H1 (cell line): ENCODE measurements at places on chromosomes 13 and 19. TPM values are rescaled to one million over a fixed set of nuclear protein-coding genes. Genes with fewer than 3 reads are reported as not detected.

VAV1 gene
- total RNA-seq = 0.21 and 0.22 TPM in 2 replicates

NKG7 gene
- total RNA-seq = not detected in 2 replicates

CRB3 gene
- total RNA-seq = 21.1 and 24.6 TPM in 2 replicates

ZNF729 gene
- not detected in 2 replicates for total RNA-seq

ZNF540 gene
- 0.17 and 0.21 TPM in 2 replicates for total RNA-seq

- H3K27ac ChIP-seq = no peak overlapping the region
- peak overlapping the region; percentile 58 for H3K4me3 ChIP-seq
- no peak for DNase-seq
- H3K4me1 ChIP-seq = peaks cover 14% of the 10 kb centered on the region
Measured at GRCh38 chr13:98144027-98144741, 1.3 kb downstream of the FARP1 start.

- no peak overlapping the region for H3K27ac ChIP-seq
- DNase-seq = no peak
- no peaks in the 10 kb centered on the region for H3K27me3 ChIP-seq
- no peaks in the 10 kb centered on the region for H3K36me3 ChIP-seq
- no peak overlapping the region for H3K4me3 ChIP-seq
- H3K4me1 ChIP-seq = no peaks in the 10 kb centered on the region
Measured at GRCh38 chr13:51905787-51906186, 44.0 kb downstream of the CCDC70 start.

GRCh38 chr13:110444226-110444653, 117.3 kb downstream of the RAB20 start:
- no peaks in the 10 kb centered on the region for H3K4me1 ChIP-seq
- H3K4me3 ChIP-seq = no peak overlapping the region
- DNase-seq = no peak

DNA sequence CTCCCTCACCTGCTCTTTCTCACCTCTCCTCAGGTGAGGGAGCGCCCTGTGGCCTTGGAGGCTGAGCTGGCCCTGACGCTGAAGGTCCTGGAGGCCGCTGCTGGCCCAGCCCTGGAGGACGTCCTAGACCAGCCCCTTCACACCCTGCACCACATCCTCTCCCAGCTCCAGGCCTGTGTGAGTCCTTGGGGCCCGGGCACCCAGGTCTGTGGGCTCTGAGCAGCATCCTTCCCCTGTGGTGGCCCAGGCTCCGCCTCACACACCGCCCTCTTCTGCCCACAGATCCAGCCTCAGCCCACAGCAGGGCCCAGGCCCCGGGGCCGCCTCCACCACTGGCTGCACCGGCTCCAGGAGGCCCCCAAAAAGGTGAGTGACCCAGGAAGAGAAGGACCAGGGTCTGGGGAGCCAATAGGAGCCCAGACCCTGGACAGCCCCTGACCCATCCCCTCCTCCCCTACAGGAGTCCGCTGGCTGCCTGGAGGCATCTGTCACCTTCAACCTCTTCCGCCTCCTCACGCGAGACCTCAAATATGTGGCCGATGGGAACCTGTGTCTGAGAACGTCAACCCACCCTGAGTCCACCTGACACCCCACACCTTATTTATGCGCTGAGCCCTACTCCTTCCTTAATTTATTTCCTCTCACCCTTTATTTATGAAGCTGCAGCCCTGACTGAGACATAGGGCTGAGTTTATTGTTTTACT, 1.9 kb downstream of the IFNL1 start:
- no peaks in the 10 kb centered on the region for H3K4me1 ChIP-seq
- no peak overlapping the region for H3K4me3 ChIP-seq
- DNase-seq = no peak
- H3K36me3 ChIP-seq = no peaks in the 10 kb centered on the region

DNA sequence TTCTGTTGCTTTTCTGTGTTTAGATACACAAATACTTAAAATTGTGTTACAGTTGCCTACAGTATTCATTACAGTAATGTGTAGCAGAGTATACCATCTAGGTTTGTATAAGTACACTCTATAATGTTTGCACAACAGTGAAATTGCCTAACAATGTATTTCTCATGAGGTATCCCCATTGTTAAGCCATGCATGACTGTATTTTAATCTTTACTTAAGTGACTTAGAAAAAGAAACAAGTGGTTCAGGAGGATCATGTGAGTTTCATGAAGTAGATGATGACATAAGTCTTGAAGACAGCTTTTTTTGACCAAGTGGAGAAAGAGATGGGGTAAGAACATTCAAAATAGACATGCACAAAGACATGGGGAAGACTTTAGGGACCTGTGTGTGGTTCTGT, 8.4 kb upstream of the KCTD4 start:
- H3K4me1 ChIP-seq = no peaks in the 10 kb centered on the region
- no peak overlapping the region for H3K4me3 ChIP-seq

GRCh38 chr13:80363890-80364503, 23.1 kb upstream of the SPRY2 start:
- DNase-seq = no peak
- no peaks in the 10 kb centered on the region for H3K27me3 ChIP-seq
- peaks cover 3% of the 10 kb centered on the region for H3K4me1 ChIP-seq
- H3K36me3 ChIP-seq = no peaks in the 10 kb centered on the region
- no peak overlapping the region for H3K4me3 ChIP-seq
- H3K27ac ChIP-seq = no peak overlapping the region

GRCh38 chr13:50366488-50367174, 351.4 kb downstream of the KCNRG start:
- H3K4me1 ChIP-seq = no peaks in the 10 kb centered on the region
- no peaks in the 10 kb centered on the region for H3K27me3 ChIP-seq
- DNase-seq = no peak
- H3K27ac ChIP-seq = no peak overlapping the region
- H3K4me3 ChIP-seq = no peak overlapping the region
- no peaks in the 10 kb centered on the region for H3K36me3 ChIP-seq

- no peaks in the 10 kb centered on the region; the same call in 1 of the 2 replicates for H3K36me3 ChIP-seq
- DNase-seq = no peak
- H3K27ac ChIP-seq = no peak overlapping the region
- no peak overlapping the region for H3K4me3 ChIP-seq
Measured at GRCh38 chr13:62997038-62997599, 1581.5 kb upstream of the PCDH20 start.

DNA sequence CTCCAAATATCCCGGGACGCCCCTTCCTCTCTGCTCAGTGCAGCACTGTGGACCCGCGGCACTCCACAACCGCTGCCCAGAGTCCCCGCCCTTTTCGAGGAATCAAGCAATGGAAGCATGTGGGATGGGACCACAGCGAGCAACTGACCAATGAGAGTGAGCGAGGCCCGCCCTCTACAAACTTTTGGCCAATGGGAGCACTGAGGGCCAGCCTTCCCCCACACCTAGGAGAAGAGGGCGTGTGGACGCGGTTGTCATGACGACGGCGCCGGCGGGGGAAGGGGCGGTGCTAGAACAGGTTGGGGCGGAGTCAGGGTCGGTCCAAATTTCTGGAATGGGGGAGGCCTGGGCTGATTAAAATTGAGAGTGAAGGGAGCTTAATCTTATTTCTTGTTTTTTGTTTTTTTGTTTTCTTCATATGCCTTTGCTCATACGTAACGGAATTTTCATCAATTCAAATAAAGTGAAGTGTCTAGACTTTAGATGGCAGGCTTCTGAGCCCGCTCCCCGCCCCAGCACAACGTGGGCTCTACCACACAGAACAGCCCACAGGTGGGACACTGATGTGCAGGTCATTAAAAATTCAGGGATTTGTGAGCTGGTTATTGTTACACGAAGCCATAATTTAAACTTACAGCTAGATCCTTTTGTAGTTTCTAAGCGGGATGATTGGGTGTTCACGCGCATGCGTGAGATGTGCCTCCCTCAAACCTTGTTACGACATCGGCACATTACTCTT, at the start of gene DNAAF3:
DNAAF3 (minus strand) TSS at position 84 of the 739 bp plus-strand sequence. CDS start 200 bp downstream, outside the sequence.
- H3K4me1 ChIP-seq = peaks cover 4% of the 10 kb centered on the region
- H3K27ac ChIP-seq = peak within 1 kb of the TSS; percentile 85
- peak; percentile 98 for DNase-seq
- H3K27me3 ChIP-seq = peaks cover 31% of the 10 kb centered on the region

- H3K36me3 ChIP-seq = no peaks in the 10 kb centered on the region
- DNase-seq = no peak
- peaks cover 9% of the 10 kb centered on the region; the same call in 1 of the 2 replicates for H3K4me1 ChIP-seq
Measured at GRCh38 chr13:110306960-110307766, at the start of the genes COL4A1 and COL4A2. COL4A1 (minus strand) TSS chr13:110307157; CDS start chr13:110307027, 130 bp downstream. COL4A2 (plus strand) TSS chr13:110307284; CDS start chr13:110307904, 620 bp downstream.

- no peak for DNase-seq
- H3K27ac ChIP-seq = no peak overlapping the region
- H3K4me3 ChIP-seq = no peak overlapping the region
- H3K4me1 ChIP-seq = no peaks in the 10 kb centered on the region
- no peaks in the 10 kb centered on the region for H3K27me3 ChIP-seq
Measured at GRCh38 chr13:84296401-84296800, 414.1 kb upstream of the SLITRK1 start.

DNA sequence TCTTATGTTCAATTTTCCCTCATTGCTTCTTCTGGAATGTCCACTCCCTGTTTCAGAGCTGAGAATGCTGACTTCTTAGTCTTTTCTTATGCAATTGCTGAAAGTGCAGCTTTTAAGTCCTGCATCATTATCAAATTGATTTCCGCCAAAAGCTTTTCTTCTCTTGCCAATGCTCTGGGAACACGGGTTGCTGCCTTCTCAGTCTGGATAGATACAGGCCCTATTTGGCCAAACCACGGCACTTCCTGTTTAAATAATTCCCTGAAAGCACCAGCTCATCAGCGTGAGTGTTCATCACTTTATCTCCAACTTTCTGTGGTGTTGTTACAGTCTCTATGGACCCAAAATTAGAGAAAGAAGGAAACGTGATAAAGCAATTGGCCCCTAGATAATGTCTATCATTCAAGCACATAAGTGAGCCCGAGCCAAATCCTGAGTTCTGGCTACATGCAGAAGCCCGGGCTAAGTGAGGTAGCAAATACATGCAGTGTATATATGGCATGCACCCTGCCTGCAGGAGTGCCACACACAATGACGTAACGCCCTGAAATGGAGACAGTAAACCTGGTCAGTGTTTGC, 85.7 kb downstream of the CYSLTR2 start:
- no peaks in the 10 kb centered on the region for H3K4me1 ChIP-seq
- no peaks in the 10 kb centered on the region for H3K36me3 ChIP-seq
- H3K27me3 ChIP-seq = no peaks in the 10 kb centered on the region
- DNase-seq = no peak
- no peak overlapping the region for H3K4me3 ChIP-seq
- no peak overlapping the region for H3K27ac ChIP-seq

GRCh38 chr13:96546463-96546862, 447.8 kb downstream of the OXGR1 start:
- H3K4me3 ChIP-seq = no peak overlapping the region
- no peaks in the 10 kb centered on the region for H3K36me3 ChIP-seq
- no peak overlapping the region for H3K27ac ChIP-seq
- DNase-seq = no peak
- no peaks in the 10 kb centered on the region for H3K27me3 ChIP-seq

- DNase-seq = no peak
- H3K4me1 ChIP-seq = no peaks in the 10 kb centered on the region; the same call in 1 of the 2 replicates
- no peak overlapping the region for H3K27ac ChIP-seq
- H3K4me3 ChIP-seq = peak overlapping the region; percentile 57
Measured at GRCh38 chr13:108496362-108497210, 132.8 kb upstream of the MYO16 start.

GRCh38 chr19:52889931-52890330, 7.5 kb downstream of the ZNF320 start:
- H3K36me3 ChIP-seq = peaks cover 23% of the 10 kb centered on the region
- no peak overlapping the region for H3K4me3 ChIP-seq
- no peak for DNase-seq
- no peak overlapping the region for H3K27ac ChIP-seq
- no peaks in the 10 kb centered on the region for H3K4me1 ChIP-seq
- H3K27me3 ChIP-seq = no peaks in the 10 kb centered on the region

- DNase-seq = no peak
- no peaks in the 10 kb centered on the region for H3K4me1 ChIP-seq
- H3K36me3 ChIP-seq = no peaks in the 10 kb centered on the region
- no peaks in the 10 kb centered on the region for H3K27me3 ChIP-seq
Measured at GRCh38 chr13:78045916-78046315, 127.3 kb upstream of the EDNRB start.

GRCh38 chr13:95236774-95237173, 64.5 kb downstream of the ABCC4 start:
- DNase-seq = no peak
- no peaks in the 10 kb centered on the region for H3K27me3 ChIP-seq
- H3K36me3 ChIP-seq = no peaks in the 10 kb centered on the region
- H3K27ac ChIP-seq = no peak overlapping the region
- no peaks in the 10 kb centered on the region for H3K4me1 ChIP-seq

DNA sequence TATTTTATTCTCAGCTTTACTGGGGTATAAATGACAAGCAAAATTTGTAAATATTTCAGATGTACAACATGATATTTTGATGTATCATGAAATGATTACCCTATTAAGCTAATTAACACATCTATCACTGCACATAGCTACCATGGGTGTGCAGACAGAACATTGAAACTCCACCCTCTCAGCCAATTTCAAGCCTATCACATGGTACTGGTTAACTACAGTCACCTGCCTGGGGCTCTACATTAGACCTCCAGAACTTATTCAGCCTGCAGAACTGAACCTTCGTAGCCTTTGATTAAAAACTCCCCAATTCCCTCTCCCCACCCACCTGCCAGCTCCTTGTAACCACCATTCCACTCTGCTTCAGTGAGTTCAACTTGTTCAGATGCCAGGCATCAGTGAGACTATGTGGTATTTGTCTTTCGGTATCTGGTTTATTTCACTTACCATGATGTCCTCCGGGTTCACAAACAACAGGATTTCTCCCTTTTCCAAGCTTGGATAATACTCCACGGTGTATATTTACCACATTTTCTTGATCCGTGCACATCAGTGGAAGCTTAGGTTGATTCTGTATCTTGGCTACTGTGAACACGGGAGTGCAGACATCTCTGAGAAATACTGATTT, 19.2 kb downstream of the RAB20 start:
- no peak overlapping the region for H3K27ac ChIP-seq
- DNase-seq = no peak
- no peak overlapping the region for H3K4me3 ChIP-seq
- H3K36me3 ChIP-seq = no peaks in the 10 kb centered on the region

DNA sequence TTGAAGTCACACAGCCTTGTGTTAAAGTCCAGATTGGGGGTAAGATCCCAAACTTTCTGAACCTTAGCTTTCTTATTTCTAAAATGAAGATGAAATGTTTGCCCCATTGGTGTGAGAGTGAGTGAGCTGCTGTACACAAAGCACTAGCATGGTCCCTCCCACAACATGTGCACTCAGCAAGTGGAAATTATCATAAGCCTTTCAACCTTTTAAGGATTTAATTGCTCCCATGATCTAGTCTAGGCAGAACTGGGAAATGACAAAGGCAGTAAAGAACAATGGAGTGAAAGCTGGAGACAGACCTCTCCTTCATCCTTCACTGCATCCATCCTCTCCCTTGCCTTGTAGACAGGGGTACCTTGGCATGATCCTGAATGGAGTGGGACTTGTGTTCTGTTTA, 76.0 kb upstream of the GPR12 start:
- no peaks in the 10 kb centered on the region for H3K36me3 ChIP-seq
- H3K4me1 ChIP-seq = no peaks in the 10 kb centered on the region
- no peak for DNase-seq
- no peak overlapping the region for H3K4me3 ChIP-seq

- no peaks in the 10 kb centered on the region for H3K36me3 ChIP-seq
- no peak for DNase-seq
Measured at GRCh38 chr13:95298169-95298965, 2.9 kb downstream of the ABCC4 start.

GRCh38 chr13:97761796-97762540, 191.5 kb upstream of the IPO5 start:
- H3K36me3 ChIP-seq = no peaks in the 10 kb centered on the region
- H3K4me3 ChIP-seq = no peak overlapping the region
- H3K27ac ChIP-seq = no peak overlapping the region
- no peak for DNase-seq
- no peaks in the 10 kb centered on the region for H3K4me1 ChIP-seq
